ENCODE measurements at places on chromosomes 3 and 15.
A peak's percentile ranks its signal among the peaks of the same experiment; 100 is the strongest.

- no peak for DNase-seq
Measured at GRCh38 chr3:117136003-117136402, 426.4 kb downstream of the TUSC7 start.

DNA sequence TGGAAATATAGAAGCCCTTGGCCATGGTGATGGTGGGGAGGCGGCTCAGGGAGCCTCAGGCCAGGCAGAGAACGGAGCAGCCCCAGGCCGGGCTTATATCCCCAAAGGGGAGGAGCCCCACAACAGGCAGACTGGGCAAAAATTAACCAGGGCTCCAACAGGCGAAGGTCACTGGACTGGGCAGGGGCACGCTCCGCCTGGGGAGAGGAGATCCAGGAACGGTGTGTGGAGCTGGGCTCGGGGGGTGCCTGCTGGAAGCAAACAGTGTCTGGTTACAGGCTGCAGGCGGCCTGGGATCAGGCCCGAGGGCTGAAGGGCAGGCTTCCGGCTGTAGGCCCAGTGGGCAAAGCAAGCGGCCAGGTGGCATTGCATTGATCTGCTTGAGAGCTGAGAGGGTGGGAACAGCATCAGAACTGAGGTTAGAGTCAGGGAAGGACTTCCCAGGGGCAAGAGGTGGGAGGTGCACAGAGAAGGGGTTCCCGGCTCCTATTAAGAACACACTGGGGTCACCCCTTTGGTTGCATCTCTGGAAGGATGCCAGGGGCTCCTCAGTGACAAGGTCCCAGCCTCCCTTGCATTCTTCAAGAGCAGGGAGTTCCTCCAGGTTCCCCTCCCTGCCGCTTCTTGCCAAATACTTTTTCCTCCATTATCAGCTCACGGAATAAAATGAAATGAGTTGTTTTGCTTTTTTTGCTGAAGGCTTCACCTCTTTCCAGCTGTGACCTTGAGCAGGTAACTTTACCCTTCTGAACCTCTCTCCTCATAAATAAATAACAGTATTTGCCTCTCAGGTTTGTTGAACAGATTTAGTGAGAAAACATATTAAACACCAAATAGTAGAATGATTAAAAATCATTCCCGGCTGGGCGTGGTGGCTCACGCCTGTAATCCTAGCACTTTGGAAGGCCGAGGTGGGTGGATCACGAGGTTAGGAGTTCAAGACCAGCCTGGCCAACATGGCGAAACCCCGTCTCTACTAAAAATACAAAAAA lies 7.8 kb downstream of the ANPEP start:
- no peak for DNase-seq

DNA sequence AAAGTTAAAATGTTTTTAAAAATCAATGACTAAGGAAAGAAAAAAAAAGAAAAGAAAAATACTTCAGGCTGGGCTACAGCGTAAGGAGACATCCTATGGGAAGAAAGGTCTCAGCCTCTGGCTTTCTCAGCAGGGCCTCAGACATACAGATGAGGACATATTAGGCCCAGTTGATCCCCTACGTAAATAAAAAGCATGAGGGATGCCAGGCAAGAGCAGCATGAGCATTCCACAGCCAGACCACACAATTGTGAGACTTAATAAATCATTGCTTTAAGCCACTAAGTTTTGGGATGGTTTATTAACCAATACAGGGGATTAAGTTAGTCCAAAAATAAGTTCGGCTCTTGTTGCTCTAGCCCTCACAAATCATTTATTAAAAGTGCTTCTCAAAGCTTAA lies 394.1 kb upstream of the NECTIN3 start:
- no peak for DNase-seq

GRCh38 chr3:155386919-155387318 lies 93.4 kb upstream of the STRIT1 start:
- no peak for DNase-seq

DNA sequence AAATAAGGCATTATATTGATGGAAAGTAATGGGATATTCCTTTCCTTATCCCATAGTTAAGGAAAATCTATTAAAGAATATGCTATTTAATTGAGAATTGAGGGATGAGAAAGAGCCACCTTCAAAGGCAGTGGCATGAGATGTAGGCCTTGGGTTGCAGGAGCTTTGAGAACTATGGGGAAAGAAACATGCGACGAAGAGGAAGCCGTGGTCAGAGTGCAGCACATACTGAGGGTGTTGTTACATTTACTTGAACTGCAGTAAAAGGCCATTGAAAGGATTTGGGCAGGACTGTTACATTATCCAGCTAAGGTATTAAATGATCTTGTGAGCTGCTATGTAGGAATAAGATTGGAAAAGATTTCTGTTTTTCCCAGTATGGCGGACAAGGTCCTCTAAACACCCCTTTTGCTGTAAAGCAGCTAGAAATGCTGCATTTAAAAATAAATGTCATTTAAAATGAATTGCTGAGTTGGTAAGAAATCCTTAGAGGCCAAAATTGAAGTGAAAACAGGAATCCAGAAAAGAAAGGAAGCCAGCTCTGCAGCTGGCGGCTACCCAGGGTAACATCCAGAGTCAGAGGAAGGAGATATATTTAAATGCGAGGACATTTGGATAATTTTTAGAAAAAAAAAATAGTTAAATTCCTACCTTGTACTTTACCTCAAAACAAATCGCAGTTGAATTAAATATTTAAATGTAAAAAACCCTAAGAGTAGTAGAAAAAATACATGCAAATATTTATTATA lies 61.7 kb downstream of the IL1RAP start:
- no peak for DNase-seq

- no peak for DNase-seq
Measured at GRCh38 chr3:174436367-174436766, 422.8 kb upstream of the NAALADL2 start.

GRCh38 chr3:101784855-101785613 lies 6.0 kb downstream of the NXPE3 start:
- DNase-seq: no peak

DNA sequence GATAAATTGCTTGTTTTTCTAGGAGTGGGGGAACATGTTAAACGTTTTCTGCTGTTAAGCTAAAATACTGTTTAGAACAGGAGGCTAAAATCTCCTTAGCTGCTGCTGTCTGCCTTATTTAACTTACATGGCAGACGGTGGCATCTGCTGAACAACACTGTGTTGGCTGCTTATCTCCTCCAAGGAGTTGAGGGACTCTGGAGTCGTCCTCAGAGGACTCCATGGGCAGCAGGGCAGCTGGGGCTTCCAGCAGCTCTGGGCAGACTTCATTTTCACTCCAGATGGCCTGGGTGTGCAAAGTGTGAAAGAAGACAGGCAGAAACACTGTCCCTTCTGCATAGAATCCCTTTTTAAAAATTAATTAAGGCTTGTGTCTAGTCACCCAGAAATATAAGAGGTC lies 52.9 kb upstream of the NUDT16 start:
- no peak for DNase-seq

GRCh38 chr3:87349833-87350232 lies 73.4 kb upstream of the POU1F1 start:
- DNase-seq: no peak

- DNase-seq: no peak
Measured at GRCh38 chr3:18252578-18252977, 172.6 kb downstream of the SATB1 start.

GRCh38 chr3:170896781-170897180 lies 11.7 kb downstream of the EIF5A2 start:
- DNase-seq: no peak

DNA sequence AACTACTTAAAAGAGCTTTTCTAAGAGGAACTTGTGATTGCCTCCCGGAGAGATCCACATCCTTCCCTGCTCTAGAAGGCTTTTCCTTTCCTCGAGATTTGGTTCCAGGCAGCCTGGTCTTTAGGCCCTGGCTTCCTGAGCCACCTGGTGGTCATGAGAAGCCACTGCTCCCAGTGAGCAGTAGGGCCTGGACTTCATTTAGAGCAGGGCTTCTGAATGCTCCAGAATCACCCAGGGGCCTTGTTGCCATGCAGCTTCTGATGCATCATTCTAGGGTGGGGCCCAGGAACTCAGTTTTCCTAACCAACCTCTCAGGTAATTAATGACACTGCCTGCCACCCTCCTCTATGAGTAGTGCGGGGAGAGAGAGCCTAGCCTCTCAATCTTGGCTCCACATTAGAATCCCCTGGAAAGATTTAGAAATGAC lies 29.6 kb downstream of the PSMD6 start:
- peak; percentile 57 for DNase-seq

DNA sequence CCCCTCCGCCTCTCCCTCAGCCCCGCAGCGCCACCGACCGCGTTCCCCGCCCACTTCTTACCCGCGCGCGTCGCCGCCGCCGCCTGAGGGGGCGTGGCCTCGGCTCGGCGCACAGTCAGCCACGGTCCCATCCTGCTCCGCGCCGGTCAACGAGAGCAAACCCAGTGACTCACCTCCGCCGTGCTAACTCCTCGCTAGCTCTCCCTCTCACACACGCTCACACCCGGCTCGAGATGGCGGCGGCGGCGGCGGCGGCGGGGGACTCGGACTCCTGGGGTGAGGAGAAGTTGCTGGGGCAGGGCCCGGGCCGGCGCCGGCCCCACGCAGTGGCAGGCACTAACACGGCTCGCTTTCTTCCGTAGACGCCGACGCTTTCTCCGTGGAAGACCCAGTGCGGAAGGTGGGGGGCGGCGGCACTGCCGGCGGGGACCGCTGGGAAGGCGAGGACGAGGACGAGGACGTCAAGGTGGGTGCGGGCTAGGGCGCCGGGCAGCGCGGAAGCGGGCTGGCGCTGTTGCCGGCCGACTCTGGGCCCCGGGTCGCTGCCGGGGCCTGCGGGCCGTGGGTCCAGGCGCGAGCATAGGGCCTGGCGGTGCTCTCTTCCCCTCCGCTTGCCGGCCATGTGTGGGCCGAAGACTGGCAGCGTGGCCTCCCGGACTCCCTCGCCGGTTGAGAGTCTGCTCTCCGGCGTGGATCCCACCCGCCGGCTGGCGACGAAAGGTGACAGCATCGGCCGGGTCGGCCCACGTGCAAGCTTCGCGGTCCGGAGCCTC lies at the start of gene EIF3J:
TSS of gene EIF3J (plus strand) at position 186 of the 773 bp plus-strand sequence. CDS start at position 234, 48 bp downstream.
- peak; percentile 95 for DNase-seq

GRCh38 chr3:37171144-37171543 lies 3.2 kb downstream of the LRRFIP2 start:
- no peak for DNase-seq

- no peak for DNase-seq
Measured at GRCh38 chr3:135970506-135971116, 5.1 kb downstream of the PPP2R3A start.

GRCh38 chr15:80776420-80777045 lies 2.6 kb upstream of the CEMIP start:
- peak; percentile 48 for DNase-seq

- no peak for DNase-seq
Measured at GRCh38 chr15:65773386-65774111, 18.5 kb downstream of the DENND4A start.

DNA sequence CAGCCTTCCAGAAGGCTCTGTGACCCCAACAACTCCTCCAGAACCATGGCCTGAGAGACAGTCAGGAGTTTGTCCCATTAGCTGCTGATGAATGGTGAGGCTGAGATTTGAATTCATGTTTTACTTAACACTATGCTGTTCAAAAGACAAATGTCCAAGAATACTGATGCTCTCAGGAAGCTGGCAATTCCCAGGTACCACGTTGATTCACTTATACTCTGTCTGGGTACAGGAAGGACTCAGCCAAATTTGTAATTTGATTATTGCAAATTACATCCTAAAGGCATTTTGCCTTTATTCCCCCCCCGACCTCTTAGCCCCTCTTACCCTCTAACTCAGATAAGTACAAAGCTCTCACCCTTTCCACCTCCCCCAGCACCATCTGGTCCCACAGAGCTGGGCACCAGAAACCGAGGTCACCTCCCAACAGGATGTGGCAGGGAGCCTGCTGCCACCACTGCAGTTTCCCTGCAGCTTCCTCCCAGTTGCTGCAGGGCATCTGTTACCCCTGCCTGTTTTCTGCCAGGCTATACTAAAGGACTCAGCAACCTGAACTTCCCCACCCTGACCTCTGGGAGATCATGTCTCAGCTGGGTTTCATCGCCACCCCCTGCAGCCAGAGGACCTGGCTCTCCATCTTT lies 33.6 kb downstream of the EAF1 start:
- no peak for DNase-seq

DNA sequence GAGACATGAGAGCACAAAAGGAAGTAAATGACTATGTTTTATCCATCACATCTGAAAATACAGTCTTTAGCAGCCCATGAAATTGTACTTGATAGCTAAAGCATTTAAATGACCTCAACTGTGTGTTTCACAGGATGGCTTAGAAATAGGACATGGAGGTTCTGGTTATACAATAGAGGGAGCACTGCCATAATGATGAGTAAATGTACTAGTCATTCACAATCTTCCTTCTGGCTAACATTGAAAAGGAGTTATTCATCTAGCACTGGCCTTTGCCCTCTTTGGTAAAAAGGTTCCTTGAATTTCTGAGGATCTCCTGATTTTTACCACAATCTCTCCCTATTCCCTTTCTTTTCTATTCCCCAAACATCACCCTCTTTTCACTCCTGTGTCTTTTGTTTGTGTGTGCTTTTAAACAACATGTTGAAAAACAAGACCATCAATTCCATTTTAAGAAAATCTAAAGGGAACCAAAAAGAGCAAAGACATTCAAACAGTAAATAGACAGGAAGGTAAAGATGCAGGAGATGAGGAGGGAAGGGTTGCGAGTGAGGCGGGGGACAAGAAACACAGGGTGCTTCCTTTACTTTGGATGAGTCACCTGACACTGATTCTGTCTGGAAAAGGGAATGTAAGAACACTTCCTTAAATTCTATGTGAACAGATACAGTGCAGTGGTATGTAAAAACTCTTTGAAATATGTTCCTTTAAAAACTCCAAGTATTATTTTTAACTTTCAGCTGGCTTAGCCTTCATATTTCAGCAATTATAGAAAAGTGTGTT lies 619.0 kb downstream of the MECOM start:
- DNase-seq: peak; percentile 25

GRCh38 chr3:108221393-108221792 lies 831 bp downstream of the IFT57 start:
- DNase-seq: no peak

GRCh38 chr3:192816351-192816750 lies 89.0 kb upstream of the FGF12 start:
- DNase-seq: peak; percentile 5

Measured in amniotic stem cell (primary cell).